ENCODE measurements at places on chromosomes 6 and 20. TPM values are rescaled to one million over a fixed set of nuclear protein-coding genes. Genes with fewer than 3 reads are reported as not detected.

Gene RBCK1
- total RNA-seq = 106 TPM

Gene PAK5
- not detected for total RNA-seq

DNA sequence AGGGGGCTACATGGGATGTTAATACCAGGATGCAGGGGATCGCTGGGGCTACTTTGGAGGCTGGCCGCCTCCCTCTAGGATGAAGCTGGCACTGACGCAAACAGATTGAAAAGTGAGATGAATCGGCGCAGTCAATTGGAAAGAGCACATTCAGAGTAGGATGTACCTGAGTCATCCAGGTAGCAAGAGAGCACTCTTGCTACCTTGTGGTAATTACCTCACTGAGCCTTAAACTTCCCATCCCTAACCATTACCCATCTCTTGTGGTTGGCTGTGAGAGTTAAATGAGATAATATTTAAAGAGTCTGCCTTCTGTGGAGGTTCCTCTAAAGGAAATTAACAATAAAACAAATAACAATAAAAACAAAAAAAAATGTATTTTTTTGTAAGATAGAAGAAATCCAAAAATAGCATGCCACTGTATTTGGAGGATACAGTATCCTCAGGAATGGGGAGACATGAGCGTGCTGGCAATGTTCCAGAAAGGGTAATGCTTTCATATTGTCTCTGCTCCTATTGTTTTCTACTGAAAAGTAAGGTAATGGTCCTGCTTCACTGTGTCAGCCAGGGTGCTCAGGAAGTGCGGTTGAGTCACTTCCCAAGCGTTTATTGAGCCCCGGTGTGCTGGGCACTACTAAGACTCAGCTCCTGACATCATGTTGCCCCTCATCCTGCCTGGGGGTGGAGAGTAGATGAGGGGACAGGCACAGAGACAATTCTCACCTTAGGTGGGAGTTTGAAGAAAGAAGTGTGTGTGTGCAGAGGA lies 301.1 kb downstream of the EYA4 start:
- DNase-seq = no peak

DNA sequence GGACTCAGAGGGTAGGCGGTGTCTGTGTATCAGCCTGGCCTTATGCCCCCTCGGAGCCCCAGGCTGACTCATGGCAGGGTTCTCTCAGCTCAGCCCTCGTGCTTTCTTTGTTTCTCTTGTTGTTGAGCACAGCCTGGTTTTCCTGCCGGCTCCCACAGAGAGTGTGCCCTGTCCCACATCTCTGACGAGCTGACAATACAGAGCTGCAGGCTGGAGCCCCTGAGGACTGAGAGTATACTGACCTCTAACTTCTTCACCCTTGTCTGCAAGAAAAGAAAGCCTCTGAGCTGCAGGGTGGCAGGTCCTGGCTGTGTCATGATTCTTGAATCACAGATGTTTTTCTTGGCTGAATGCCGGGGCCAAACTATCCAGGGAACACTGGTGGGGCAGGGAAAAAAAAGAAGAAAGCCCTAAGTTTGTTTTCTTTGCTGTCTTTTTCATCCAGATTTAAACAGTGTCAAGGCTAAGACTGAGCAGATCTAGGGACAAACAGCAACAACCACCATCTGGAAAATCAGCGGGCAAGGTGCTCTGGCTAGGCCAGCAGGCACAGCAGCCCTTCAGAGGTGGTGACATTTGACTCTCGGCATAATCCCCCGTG lies 63.3 kb upstream of the ZNF133 start:
- peak; percentile 72 for DNase-seq

GRCh38 chr20:8803941-8804340 lies 264.9 kb upstream of the PLCB4 start:
- DNase-seq = no peak

DNA sequence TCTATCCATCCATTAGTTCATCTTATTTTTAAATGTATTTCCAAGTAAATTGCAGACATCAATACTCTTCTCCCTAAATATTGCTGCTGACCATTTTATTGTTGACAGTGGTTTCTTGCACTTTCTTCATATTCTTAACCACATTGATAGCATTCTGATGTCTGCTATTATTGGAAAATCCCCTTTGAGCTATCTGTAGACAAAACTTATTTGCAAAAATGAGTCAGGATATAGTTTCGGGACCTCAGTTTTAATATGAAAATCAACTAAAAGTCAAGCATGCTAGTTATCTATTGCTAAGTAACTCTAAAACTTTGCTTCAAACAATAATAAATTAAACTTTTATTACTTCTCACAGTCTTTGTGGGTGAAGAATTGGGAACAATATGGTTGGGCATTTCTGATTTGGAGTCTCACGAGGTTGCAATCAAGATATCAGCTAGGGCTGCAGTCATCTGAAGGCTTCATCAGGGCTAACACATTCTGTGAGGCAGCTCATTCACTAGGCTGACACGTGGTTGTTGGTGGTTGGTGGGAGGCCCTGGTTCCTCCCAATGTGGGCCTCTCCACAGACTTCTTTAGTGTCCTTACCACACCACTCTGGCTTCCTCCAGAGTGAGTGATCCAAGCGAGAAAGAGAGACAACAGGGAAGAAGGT lies 32.7 kb downstream of the CD109 start:
- no peak for DNase-seq

- no peak for DNase-seq
These were observed 46.2 kb downstream of the PACRG start for GRCh38 chr6:162773996-162774395.

DNA sequence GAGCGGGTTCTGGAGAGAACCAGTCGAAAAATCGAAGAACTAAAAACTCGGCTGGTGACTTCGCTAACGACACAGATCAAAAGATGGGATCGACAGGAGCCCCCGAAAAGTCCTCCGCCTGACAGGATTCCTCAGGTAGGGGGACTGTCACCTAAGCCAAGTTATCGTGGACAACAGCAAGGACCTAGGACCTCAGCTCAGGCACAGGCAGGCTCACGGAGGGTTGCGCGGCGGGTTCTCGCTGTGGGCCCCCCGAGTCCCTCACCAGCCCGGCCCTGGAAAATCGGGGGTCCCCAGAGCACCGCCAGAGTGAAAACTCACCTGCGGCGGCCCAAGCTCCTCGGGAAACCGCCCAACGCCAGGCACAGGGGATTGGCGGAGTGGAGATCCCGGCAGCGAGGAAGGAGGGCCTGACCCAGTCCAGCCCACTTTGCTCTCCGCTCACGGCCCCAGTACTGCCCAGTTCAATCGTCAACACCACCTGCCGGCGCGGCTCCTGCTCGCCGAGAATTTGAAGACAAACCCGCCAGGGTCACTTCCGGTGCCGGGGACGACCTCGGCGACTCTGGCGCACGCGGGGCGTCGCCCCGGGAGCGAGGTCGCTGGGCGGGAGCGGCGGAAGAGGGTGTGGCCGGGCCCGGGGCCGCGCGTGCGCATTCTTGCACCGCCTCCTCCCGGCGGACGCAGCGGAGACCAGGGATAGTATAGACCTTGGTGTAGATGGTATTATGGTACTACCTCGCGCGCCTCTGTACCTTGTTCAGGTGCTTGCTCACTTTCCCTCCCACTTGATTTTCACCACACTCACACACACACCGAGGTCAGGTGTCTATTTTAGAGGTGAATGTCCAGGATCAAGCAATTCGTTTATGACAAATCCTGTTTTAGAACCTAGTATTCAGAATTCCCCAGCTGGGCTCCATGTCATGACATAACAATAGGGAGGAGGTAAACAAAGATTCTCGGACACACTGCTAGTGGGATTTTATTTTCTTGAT lies at the start of gene KATNA1:
Gene KATNA1 (minus strand): TSS at position 567 of the 998 bp plus-strand sequence. CDS start 10,167 bp downstream, outside the sequence.
- DNase-seq = peak; percentile 93

DNA sequence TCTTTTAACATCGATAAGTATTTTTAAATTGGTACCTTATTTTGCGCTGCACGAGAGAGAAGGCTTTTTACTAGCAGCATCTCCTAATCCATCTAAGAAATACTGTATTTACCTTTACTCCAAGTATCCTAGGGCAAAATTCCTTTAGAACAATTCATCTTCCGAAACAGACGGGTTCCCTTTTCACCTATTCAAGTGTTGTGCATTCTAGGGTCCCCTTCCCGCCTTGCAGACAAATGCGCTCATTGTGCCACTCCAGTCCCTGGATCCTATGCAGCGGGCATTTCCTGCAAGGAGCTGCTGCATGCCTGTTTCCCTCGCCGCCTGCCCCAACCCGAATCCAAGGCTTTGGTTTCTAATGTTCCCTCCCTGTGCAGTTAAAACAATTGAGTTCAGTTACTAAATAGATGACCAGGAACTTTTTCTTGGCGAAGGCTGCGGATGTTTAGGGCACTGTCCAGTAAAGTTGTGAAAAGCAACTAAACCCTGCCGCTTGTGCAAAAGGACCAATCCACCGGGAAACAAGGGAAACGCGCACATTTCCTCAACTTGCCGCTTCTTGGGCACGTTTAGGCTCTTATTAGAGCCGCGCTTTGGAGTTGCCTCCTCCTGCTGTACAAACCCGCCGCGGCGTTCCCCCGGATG lies 556 bp upstream of the SCAF8 start:
- DNase-seq = peak; percentile 54

- DNase-seq = no peak
These were observed 17.4 kb downstream of the HSF2 start for GRCh38 chr6:122416825-122417224.

DNA sequence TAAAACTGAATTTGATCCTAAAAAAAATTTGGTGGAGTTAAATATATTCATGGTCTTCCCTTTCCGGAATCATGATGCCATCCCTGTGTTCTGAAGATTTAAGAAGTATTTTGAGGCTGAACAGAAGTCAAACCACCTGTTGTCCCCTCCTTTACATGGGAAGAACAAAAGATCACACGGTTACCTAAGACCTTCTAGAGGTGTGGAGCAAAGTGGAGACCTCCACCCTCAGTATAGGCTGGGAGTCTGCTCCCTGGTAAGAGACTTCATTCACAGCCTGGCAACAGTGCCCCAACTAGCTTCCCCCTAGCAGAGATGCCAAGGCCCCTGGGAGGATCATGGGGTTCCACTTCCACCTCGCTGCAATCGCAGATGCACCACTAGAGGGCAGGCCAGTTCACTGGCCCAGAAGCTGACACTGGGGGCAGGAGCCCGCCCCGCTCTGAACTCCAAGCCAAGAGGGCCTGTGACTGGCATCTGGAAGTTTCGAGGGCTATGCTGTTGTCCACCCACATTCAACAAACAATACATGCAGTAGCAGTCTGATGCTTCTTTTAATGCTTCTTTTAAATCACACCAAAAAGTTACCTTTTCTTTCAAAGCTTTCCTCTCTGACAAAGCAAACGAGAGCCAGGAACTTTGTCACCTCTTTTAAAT lies 19.5 kb upstream of the UBE2J1 start:
- peak; percentile 32 for DNase-seq

DNA sequence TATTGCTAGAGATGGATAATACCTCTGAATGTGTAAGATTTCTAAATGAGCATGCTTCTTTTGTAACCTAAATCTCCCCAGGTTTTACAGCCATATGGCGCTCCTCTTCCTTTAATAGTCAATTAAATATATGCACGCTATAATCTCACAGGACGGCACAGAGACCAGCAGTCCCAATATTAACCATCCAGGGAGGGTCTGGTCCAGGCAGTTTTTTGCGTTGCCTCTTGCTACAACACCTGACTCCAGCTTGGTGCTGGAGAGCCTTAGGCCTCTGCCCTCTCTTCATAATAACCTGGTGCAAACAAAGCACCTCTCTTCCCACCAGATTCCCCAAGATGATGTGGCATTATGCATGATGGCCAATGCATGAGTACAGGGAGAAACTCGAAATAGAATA lies 183.4 kb downstream of the LY86 start:
- DNase-seq = no peak

DNA sequence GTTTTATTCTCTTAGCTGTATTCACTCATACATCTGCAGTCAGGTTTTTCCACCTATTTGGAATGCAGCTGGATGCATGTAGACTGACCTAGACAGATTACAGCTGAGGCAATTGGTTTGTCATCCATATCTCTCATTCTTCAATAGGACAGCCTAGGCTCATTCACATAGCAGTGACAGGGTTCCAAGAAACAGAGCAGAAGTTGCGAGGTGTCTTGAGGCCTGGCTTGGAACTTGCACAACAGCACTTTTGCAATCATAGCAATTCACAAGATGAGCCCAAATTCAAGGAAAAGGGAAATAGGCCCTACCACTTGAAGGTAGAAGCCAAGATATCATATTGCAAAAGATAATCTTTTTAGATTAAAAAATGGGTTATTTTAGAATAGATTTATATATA lies 508.9 kb upstream of the JAG1 start:
- DNase-seq = no peak
